ENCODE measurements at places on chromosomes 2 and 18. TPM values are rescaled to one million over a fixed set of nuclear protein-coding genes. Genes with fewer than 3 reads are reported as not detected.

DNA sequence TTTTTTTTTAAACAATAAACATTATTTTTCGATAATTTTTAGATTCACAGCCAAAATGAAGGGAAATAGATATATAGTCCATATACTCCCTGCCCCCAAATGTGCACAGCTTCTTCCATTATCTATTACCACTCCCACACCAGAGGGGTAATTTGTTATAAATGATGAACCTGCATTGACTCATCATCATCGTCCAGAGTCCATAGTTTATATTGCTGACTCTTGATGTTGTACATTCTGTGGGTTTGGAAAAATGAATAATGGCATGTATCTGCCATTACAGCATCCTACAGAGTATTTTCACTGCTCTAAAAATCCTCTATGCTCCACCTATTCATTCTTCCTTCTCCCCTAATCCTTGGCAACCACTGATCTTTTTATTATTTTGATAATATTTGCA, 121.5 kb downstream of the LTBP1 start:
- no peaks in the 10 kb centered on the region for H3K36me3 ChIP-seq
- H3K4me1 ChIP-seq: no peaks in the 10 kb centered on the region
- H3K27ac ChIP-seq: no peak overlapping the region

DNA sequence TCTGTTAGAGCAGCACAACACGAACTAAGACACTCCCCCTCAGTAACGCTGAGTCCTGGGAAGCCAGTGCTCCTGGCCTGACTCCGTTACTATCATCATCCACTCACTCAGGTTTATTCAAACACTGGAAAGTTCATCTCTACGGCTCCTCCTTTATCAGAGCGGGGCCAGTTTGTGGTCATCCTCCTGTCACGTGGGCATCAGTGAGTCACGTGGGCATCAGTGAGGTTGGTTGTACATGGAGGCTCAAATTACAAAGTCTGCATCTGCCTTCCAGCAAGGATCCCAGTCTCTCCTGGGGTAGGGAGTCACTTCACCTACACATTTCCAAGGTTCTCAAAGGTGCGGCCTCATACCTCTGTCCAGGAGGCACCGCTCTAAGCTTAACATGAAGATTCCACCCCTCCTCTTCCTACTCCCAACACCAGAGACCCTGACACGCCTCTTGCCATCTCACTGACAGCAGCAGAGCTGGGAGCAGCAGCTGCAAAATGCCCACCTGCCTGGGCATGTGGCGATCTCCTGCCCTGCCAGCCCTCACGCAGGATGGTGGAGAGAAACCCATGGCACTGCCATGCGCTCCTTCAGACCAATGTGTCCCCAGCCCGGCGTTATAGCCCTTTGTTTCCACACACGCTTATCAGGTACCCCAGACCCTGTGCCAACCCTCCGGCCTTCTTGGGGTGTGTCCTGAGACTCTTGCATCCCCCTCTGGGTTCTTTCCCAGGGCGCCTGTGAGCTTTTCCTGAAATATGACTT, 99.2 kb upstream of the PTPRM start:
- no peaks in the 10 kb centered on the region for H3K36me3 ChIP-seq
- H3K4me1 ChIP-seq: no peaks in the 10 kb centered on the region
- DNase-seq: no peak
- no peaks in the 10 kb centered on the region for H3K27me3 ChIP-seq

DNA sequence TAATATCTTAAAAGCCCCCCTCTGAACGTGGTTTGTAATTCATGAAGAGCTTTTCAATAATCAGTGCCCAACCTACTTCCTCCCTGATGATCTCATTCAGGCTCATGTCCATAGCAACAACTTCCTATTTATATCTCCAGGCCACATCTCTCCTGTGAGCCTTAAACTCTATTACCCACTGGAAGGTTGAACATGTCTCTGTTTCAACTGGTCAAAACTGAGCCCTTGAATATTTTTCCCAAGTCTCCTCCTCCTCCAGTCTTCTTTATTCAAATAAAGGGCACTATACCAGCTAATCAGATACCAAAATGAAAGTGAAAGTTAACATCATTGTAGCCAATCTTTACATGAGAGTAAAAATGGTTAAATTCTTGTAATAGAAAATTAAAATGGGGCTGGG, 63.7 kb upstream of the ITGA4 start:
- peak overlapping the region; percentile 92 for H3K27ac ChIP-seq
- H3K4me3 ChIP-seq: peak overlapping the region; percentile 33
- no peak for DNase-seq
- no peaks in the 10 kb centered on the region for H3K36me3 ChIP-seq

DNA sequence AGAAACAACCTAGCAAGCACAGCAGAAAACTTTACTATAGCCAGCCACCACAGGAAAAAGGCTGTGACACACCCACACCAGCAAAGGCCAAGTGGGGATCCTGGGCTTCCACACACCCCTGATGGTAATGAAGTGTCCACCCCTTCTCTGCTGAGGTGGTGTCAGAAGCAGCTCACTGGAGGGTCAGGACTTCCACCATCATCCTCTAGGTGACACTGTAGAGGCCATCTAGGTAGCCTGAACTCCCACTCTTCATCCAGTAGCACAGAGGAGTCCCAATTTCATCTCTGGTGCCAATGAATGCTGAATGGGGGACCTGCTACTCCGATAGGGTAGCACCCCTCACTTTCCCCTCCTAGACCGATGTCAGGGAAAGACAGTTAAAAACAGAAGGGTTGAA, 1544.4 kb downstream of the LRP1B start:
- no peaks in the 10 kb centered on the region for H3K27me3 ChIP-seq
- H3K4me3 ChIP-seq: no peak overlapping the region
- H3K36me3 ChIP-seq: no peaks in the 10 kb centered on the region

GRCh38 chr2:198698230-198698629, 759.5 kb downstream of the SATB2 start:
- DNase-seq: no peak
- no peak overlapping the region for H3K27ac ChIP-seq
- no peaks in the 10 kb centered on the region for H3K4me1 ChIP-seq
- no peak overlapping the region for H3K4me3 ChIP-seq

DNA sequence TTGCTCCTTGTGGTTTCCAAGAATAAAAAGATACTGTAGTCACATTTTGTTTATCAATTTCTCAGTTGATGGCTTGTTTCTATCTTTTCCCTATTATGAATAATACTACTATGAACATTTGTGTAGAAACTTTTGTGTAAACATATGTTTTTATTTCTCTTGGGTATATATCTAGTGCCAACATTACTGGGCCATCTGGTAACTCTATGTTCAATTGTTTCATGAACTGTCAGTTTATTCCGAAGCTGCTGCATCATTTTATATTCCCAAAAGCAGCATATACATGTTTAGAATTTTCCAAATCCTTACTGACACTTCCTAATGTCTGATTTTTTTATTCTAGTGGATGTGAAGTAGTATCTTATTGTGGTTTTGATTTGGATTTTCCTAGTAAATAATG, 737.6 kb upstream of the TMEFF2 start:
- no peak overlapping the region for H3K27ac ChIP-seq
- H3K36me3 ChIP-seq: no peaks in the 10 kb centered on the region
- H3K27me3 ChIP-seq: no peaks in the 10 kb centered on the region

GRCh38 chr2:169761251-169761969, 27.8 kb downstream of the KLHL23 start:
- no peaks in the 10 kb centered on the region for H3K4me1 ChIP-seq
- H3K36me3 ChIP-seq: no peaks in the 10 kb centered on the region
- DNase-seq: no peak
- no peak overlapping the region for H3K27ac ChIP-seq

- no peak overlapping the region for H3K27ac ChIP-seq
- DNase-seq: no peak
- H3K36me3 ChIP-seq: no peaks in the 10 kb centered on the region
- no peaks in the 10 kb centered on the region for H3K4me1 ChIP-seq
Measured at GRCh38 chr2:239829326-239829725, 195.8 kb downstream of the NDUFA10 start.

- no peak overlapping the region for H3K27ac ChIP-seq
- no peaks in the 10 kb centered on the region for H3K36me3 ChIP-seq
- no peak for DNase-seq
- H3K27me3 ChIP-seq: no peaks in the 10 kb centered on the region
- H3K4me1 ChIP-seq: peaks cover 17% of the 10 kb centered on the region
Measured at GRCh38 chr2:212984129-212984528, 167.3 kb downstream of the IKZF2 start.

C2orf81 gene
- total RNA-seq: 7.5 TPM

MYO7B gene
- 0.13 TPM for total RNA-seq

PRKAG3 gene
- not detected for total RNA-seq

ITGB6 gene
- not detected for total RNA-seq

LRP2 gene
- total RNA-seq: not detected

TTN gene
- 15.7 TPM for total RNA-seq
